ENCODE measurements at places on chromosomes 4 and X. TPM values are rescaled to one million over a fixed set of nuclear protein-coding genes. Genes with fewer than 3 reads are reported as not detected.
A peak's percentile ranks its signal among the peaks of the same experiment; 100 is the strongest.

DNA sequence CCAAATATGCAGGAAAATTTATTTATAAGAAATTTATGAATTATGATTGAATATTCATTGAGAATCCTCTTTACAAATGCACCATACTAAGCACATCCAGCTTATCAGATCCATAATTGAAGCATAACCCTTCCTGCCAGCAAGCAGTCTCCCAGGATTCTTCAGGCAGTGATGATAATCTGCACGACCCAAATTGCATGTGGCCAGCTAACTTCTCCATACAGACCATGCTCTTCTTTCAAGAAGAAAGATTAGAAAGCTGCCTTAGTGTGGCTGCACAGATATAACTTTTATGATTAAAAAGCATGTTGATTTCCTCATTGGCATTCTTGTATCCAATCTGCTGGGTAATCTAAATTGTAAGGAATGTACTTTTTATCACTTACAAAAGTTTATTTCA, 3.3 kb upstream of the CBR4 start:
- no peak overlapping the region for H3K27ac ChIP-seq
- H3K27me3 ChIP-seq = no peaks in the 10 kb centered on the region
- no peak overlapping the region for H3K4me3 ChIP-seq
- no peaks in the 10 kb centered on the region for H3K36me3 ChIP-seq

- H3K4me3 ChIP-seq = no peak overlapping the region
- no peaks in the 10 kb centered on the region for H3K4me1 ChIP-seq
- H3K27me3 ChIP-seq = no peaks in the 10 kb centered on the region
- H3K36me3 ChIP-seq = no peaks in the 10 kb centered on the region
Measured at GRCh38 chrX:18026166-18026565, 165.1 kb upstream of the RAI2 start.

Gene CDKL2
- total RNA-seq = not detected

GRCh38 chr4:185945252-185945651, 123.7 kb upstream of the TLR3 start:
- no peak overlapping the region for H3K27ac ChIP-seq
- H3K27me3 ChIP-seq = no peaks in the 10 kb centered on the region
- no peak overlapping the region for H3K4me3 ChIP-seq
- no peak for DNase-seq
- no peaks in the 10 kb centered on the region for H3K36me3 ChIP-seq

DNA sequence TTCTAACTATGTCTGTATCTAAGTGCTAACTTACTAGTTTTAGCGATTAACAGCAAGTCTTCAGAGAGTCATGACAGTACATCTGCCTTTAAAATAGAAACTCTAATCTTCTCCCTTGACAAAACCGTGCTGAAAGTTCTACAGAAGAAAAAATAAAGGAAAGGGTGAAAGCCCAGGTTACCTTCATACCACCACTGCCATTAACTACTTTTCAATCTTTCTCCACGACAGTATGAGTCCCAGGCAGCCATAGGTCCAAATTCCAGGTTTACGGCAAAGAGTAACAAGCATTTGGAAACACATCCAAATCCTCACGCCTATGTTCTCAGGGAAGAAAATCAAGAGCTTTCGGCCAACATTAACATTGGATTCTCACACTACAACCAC, 12.4 kb upstream of the ZCCHC13 start:
- peaks cover 4% of the 10 kb centered on the region for H3K4me1 ChIP-seq
- no peak for DNase-seq
- H3K36me3 ChIP-seq = peaks cover 4% of the 10 kb centered on the region
- no peaks in the 10 kb centered on the region for H3K27me3 ChIP-seq

DNA sequence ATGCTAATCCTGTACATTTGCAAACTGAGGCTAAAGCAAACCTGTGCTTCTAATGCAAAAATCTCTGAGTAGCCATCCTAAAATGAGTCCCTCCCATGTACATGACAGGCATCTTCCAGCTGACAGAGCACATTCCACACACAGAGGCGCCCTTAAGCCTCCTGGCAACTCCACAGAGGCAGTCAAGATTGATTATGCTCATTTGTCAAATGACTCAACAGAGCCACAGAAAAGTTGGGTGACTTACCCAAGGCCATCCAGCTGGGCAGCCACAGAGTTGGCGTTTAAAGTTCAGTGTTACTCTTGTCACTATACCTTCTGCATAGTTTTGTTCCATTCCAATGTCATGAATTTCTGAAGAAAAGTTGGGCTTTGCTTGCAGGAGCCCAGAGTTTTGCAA, 394.6 kb upstream of the FGF13 start:
- no peaks in the 10 kb centered on the region for H3K27me3 ChIP-seq
- H3K4me3 ChIP-seq = no peak overlapping the region
- peak; percentile 78 for DNase-seq
- H3K27ac ChIP-seq = peak overlapping the region; percentile 38

Gene NALF2
- not detected for total RNA-seq

Gene CFAP99
- total RNA-seq = not detected

- DNase-seq = no peak
- no peaks in the 10 kb centered on the region for H3K27me3 ChIP-seq
- no peak overlapping the region for H3K4me3 ChIP-seq
- no peak overlapping the region for H3K27ac ChIP-seq
Measured at GRCh38 chr4:77148078-77148477, 8.9 kb upstream of the CCNG2 start.

GRCh38 chr4:4981827-4982226, 37.4 kb downstream of the CYTL1 start:
- H3K4me3 ChIP-seq = no peak overlapping the region
- H3K27ac ChIP-seq = 0 out of 2 replicates have a peak overlapping the region, but pooled peaks have one; percentile 26
